ENCODE measurements at places on chromosomes 5 and 9.

- no peak for DNase-seq
Observed at GRCh38 chr9:131426545-131426944, 32.7 kb downstream of the PRRC2B start.

- no peak for DNase-seq
Observed at GRCh38 chr5:154333016-154333415, 112.8 kb upstream of the SAP30L start.

DNA sequence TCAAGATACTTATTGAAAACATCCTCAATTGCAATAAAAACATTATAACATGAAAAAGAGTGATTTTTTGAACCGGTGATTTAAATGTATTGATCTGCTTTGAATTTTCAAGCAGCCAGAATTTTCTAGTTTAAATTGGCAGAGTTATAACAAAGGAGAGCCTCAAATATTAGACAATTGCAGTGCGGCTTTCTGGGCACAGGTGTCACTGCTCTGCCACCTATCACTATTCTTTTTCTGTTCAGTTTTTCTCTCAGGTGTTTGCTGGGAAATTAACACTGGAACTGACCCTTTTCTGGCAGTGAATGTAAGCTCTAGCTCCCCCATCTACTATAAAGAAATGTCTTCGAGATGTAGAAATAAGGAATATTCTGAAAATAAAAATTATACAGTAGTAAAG is 23.0 kb downstream of the ZBED3 start:
- DNase-seq = no peak

GRCh38 chr9:100419166-100419565 is 7.8 kb upstream of the MSANTD3 start:
- no peak for DNase-seq

- no peak for DNase-seq
Observed at GRCh38 chr9:77945798-77946197, 85.8 kb downstream of the GNAQ start.

DNA sequence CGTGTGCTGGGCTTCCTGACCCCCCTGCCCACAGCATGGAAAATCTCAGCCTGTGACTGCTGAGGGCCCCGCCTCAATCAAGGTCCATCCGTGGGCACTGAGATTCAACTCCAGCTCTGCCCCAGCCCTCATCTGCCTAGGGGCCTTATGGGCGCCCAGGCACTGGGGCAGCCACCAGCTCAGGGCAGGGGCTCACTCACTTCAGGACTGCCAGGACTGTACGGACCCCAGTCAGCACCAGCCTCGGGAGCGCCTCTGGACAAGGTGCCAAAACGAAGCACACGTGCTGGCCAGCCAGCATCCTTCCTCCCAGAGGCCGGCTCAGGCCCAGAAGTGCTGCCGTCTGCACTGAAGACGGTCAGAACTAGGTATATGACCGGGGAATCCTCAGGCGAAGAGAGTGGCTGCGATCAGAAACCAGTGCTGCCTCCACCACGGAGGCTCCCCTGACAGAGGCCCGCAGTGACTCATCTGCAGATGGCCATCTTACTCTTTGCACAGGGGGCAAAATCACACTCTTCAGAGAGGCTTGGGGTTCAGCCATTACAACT is 19.6 kb downstream of the CLPTM1L start:
- DNase-seq = no peak

GRCh38 chr5:132557478-132558172 is 848 bp downstream of the RAD50 start:
- peak; percentile 28 for DNase-seq

DNA sequence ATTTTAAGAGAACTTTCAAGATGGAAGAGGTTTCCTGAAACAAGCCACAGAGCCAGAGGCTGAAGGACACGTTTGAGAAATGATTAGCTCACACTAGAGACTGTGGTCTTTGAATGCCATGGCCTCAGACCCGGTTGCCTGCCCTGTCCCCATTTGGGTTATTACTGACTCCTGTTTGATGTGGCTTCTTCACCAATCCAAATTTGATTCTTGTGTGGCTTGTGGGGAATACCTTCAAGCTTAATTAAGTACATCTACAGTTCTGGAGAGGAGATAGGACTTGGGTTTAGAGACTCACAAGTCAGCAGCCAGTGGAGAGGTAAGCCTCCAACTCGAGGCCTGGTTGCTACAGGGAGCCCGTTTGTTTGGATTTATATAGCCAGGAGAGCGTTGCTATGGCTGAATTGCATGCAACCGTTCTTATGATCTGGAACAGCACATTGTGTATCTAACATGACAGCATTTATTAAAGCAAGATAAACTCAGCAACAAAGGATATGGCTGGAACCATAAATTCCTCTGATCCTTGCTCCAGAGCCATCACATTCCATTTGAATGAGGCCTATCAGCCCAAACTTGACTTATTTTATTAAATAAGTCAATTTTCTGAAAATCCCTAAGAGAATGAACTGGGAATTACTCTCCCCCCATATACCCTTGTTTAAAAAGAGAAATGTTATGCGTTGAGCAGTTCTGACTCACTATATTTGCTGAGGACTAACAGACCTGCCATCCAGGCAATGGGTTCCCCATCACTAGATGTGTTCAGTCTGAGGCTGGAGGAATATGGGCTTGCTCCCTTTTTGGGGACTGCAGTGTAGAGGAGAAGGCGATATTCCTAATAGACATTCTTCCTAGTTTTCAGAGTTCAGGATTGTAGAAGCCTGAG is 88.4 kb upstream of the TNFSF8 start:
- DNase-seq = no peak

DNA sequence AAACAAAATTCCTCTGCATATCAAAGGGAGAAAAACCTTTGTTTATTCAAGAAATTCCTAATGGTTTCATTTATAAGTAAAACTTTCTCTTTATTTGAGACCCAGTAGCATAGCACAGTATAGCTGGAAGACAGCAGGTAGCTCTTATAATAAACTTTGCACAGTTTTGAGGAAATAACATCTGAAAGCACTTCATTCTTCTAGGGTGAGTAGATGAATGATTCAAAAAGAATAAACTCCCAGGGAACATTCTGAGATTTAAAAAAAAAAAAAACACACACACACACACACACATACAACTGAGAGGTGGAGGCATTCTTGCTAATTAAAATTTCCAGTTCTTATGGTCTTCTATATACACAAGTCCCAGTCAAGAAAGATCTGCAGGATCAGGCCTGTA is 197.3 kb downstream of the BNC2 start:
- no peak for DNase-seq

DNA sequence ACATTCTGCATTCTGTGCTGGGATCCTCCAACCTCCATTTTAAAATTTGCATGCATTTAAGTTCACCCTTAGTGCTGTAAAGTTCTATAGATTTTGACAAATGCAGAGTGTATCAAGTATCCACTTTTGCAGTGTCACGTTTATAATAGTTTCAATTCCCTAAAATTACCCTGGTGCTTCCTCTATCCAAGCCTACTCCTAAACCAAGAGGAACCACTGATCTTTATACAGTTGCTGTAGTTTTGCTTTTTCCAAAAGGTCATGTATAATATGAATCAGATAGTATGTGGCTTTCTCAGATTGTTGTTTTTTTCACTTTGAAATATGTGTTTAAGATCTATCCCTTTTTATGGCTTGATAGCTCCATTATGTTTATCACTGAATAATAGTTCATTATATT is 468.4 kb upstream of the CDH6 start:
- DNase-seq = no peak

DNA sequence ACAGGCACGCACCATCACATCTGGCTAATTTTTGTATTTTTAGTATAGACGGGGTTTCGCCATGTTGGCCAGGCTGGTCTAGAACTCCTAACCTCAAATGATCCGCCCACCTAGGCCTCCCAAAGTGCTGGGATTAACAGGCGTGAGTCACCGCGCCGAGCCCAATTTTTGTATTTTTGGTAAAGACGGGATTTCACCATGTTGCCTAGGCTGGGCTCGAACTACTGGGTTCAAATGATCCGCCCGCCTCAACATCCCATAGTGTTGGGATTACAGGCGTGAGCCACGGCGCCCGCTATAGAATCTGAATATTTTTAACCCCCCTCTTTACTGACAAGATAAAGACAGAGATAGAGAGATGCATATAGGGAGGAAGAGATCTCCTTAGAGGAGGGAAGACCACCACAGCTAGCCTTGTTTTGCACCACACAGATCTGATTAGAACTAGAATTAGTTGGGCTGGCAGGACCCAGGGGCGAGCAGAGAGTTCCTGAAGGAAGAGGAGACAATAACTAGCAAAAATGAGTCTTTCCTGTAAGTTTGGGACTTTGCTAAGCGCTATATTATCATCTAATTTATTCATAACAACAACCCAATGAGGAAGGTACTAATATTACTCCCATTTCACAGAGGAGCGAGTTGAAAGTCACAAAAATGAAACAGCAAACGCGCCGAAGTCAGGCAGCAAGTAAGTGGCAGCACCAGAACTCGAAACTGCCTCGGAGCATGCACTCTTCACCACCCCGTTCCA is 1.5 kb upstream of the ANKHD1 start:
- no peak for DNase-seq

- no peak for DNase-seq
Observed at GRCh38 chr9:38292480-38292879, 100.0 kb upstream of the ALDH1B1 start.

- no peak for DNase-seq
Observed at GRCh38 chr5:65037831-65038815, 269.4 kb downstream of the CWC27 start.

- no peak for DNase-seq
Observed at GRCh38 chr9:38368731-38369130, 23.8 kb upstream of the ALDH1B1 start.

DNA sequence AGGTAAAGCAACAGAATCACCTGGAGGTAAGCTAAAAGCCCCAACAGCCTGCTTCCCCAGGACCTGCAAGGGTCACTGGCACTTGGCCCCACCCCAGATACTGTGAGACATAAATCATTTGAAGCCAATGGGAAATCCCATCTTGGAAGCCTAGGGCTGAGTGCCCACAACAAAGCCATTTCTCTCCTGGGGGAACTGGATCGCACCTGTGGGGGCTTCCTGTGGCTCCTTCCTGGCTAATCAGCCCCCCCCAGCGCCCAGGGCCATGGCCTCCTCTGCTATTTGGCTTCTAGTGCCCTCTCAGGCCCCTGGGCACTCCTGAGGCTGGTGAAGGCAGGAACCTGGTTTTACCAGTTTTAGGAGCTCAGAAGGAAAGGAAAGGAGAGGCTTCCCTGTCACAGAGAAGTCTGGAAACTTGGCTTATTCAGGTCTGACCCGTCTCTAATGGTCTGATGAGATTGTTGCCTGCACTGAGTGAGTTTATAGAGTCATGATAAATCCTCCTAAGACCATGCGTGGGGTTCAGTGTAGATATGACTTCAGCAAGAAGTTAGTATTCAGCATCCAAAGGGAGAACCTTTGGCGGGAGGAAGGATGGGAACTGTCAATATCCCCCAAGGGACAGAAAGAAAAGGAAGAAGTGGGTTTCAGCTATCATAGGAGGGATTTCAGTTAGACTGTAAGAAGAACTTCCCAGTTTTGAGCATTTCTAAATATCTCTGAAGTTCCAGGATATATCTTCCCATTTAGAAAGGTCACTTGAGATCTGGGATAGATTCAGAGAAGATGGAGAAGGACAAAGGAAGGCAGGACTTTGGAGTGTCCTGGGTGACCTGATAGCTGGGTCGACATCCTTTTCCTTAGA is 1.2 kb downstream of the KCNMB1 start:
- DNase-seq = no peak

DNA sequence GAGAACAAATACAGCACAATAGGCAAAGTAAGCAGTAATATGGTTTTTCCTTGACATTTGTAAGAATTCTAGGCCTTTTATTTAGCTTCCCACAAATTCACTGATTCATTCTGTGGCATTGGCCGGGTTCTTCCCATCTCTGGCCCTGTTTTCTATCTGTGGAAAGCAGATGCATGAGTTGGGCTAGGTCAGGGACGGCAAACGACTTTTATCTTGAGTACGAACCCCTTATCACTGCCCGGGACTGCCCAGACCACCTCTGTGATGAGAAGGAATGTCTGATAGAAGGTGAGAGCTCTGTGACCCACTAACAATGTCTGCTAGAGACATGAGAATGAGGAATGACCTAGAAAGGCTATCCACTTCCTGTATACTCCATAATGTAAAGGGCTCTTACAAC is 35.4 kb upstream of the ADAM19 start:
- DNase-seq = no peak

DNA sequence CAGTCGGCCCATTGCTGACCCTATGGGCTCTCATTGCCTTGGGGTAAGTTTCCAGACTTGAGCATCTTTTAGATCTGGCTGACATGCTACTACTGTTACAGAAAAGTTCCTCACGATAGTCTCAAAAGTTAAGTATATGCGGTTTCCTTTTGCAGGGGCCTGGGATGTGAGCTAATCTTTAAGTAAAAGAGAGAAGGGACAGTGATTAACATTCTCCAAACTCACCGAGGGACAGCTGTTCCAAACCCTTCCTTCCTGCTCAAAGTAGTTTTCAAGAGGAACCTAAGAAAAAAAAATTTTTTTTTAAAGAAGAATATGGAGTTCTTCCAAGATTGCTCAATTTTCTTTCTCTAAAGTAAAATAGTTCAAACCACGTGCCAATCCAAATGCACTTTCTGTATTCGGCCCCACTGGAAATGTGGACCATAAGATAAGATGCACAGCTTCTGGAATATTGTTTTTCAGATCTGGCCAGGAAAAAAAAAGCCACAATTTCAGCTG is 168.0 kb upstream of the SPRY4 start:
- DNase-seq = no peak

DNA sequence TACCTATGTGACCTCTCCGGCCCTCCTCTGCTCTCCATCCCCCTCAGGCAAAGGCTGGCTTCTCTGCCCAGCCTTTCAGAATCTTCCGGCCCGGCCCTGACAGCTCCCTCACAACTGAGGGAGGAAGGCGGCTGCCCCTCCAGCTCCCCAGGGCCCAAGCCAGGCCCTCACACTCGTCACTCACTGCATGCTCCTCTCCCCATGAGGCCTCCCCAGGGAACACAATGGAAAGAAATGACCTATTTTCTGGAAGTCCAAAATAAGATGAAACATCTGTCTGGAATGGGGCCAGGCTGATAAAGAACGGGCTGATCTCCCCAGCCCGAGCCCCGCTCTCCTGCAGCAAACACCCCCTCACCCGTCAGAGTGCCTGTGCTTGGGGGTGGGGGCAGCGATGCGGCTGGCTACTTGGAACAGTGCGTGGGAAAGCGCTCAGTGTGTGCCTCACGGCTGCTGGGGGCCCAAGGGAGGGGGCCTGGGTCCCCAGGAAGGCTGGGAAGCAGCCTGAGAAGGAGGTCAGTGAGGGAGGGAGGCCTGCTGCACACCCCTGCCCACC is 11.3 kb downstream of the PDGFRB start:
- no peak for DNase-seq

DNA sequence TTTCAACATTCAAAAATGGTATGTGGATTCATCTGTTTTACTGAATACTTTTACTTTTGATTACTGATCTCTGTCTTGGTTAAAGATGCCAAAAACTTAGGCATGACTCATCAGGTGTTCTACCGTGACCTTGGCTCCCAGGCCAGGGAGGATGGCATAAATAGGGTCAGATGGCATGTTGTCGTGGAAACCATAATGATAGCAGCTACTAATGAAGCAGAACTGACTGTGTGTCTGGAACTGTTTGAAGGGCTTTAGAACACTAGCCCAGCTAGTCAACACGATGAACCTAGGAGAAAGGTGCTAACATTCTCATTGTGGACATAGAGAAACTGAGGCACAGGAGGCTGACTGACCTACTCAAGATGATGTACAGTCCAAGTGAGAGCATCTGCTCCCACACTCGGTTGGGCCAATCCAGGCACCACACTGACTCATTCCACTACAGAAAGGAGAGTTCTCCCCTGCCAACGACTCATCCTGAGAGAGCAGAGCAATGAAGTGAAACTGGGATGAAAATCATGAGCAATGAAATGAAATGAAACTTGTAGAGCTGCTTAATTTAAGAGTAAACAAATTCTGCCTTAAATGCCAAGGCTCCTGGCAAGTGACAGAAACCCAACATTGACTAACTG is 116.0 kb downstream of the TENT4A start:
- no peak for DNase-seq

- DNase-seq = no peak
Observed at GRCh38 chr5:102778478-102778877, 23.4 kb downstream of the PAM start.

All from nucleus accumbens (tissue), 56 donors.